CD4-positive, alpha-beta T cell treated with Interleukin-15 for 4 hours (primary cell): ENCODE measurements at places on chromosomes 7 and 10.

DNA sequence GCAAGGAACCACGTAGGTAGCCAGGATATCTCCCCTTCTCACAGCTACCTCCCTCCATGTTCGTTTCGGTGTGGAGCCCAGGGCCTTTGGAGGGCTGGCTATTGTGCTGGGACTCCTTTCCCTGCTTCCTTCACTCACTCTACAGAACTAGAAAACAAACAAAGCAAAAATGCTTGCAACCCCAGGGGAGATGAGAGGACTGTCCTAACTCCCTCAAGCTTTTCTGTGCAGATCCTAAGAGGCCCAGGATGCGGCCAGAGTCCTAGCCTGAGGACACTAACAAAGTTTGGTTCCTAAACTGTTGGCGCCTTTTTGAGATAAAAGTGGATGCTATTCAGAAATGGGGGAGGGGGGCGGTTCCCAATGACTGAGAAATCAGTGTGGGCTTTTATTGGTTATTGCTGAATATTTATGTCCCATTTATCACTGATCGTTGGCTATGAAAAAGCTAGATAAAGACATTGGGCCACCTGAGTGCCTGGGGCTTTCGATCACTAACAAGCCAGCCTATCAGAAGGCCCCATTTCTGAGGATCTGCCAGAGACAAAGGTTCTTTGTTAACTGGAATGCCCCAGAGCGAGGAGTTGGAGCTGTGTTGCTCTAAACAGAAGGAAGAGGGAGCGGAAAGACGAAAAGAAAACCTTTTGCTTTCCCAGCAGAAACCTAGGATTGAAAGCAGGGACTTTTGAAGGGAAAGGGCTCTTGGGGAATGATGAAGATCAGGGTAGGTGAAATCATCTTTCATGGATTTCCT is 95.2 kb upstream of the EGR2 start:
- DNase-seq, result no peak

DNA sequence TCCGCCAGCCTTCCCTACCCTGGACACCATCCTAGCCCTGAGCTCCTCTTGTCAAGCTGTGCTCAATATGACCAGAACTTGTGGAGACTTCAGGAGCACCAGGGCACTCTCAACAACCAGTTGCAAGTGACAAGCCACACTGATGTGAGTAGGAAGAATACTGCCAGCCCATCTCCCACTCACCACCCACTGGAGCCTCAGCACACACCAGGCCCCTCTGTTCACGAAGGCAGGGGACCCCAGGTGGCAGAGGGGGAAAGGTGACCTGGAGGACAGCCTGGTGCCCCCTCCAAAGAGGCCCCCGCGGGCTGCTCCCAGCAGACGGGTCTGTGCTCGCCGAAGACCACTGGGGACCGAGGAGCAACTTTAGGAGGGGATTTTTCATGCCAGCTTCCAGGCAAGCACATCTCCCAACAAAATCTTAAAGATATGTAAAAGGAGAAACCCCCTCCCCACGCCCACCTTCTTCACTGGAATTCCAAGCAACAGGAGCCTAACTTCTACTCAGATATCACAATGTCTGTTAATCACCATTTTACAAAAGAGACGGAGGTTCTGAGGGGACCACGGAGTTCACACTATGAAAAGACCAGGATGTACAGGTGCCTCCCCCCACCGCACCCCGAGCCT is 1.0 kb downstream of the MMD2 start:
- no peak for DNase-seq

GRCh38 chr10:110507346-110507745 is 9.6 kb downstream of the DUSP5 start:
- no peak for DNase-seq

- no peak for DNase-seq
Observed at GRCh38 chr10:116669832-116670644, 49.3 kb downstream of the PNLIPRP2 start.

GRCh38 chr10:72020914-72021809 is 57.0 kb downstream of the CHST3 start:
- no peak for DNase-seq

GRCh38 chr7:138873220-138873892 is 75.4 kb upstream of the ATP6V0A4 start:
- DNase-seq, result no peak

GRCh38 chr7:52085610-52086009 is 769.0 kb upstream of the COBL start:
- DNase-seq, result no peak

GRCh38 chr10:61594430-61594829 is 68.3 kb upstream of the CABCOCO1 start:
- no peak for DNase-seq

DNA sequence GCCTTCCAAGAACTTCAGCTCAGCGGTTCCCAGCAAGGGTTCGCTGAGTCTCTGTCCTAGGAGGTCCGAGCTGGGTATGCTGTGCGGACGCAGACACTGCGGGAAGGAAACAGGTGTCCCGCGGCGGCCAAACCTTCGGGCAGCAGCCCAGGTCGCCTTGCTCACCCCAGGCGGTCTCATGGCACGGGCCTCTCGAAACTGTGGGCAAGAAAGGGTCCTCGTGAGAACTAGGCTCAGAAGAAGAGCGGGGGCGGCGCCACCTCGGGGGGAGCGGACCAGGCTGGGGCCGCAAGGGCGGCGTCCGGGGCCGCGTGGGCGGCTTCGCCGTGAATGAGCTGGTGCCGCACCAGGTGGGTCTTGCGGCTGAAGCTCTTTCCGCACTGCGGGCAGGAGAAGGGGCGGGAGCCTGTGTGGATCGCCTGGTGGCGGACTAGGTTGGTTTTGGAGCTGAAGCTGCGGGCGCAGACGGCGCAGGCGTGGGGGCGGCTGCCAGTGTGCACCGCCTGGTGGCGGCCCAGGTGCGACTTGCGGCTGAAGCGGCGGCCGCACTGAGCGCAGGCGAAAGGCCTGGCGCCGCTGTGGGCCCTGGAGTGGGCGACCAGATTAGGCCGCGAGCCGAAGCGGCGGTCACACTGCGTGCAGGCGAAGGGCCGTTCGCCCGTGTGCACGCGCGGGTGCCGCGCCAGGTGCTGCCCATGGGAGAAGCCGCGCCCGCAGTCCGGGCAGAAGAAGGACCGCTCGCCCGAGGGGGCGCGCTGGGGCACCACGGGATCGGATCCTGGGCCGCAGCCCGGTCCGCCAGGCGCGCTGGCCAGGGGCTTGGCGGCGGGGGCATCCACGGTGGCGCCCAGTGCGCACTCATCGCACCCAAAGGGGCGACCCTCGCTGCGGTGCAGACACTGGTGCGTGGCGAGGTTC is 8.6 kb downstream of the ZNF467 start:
- no peak for DNase-seq

GRCh38 chr7:120856198-120856597 is 1.7 kb downstream of the TSPAN12 start:
- no peak for DNase-seq

GRCh38 chr10:60399328-60399727 is 9.7 kb upstream of the ANK3 start:
- no peak for DNase-seq

DNA sequence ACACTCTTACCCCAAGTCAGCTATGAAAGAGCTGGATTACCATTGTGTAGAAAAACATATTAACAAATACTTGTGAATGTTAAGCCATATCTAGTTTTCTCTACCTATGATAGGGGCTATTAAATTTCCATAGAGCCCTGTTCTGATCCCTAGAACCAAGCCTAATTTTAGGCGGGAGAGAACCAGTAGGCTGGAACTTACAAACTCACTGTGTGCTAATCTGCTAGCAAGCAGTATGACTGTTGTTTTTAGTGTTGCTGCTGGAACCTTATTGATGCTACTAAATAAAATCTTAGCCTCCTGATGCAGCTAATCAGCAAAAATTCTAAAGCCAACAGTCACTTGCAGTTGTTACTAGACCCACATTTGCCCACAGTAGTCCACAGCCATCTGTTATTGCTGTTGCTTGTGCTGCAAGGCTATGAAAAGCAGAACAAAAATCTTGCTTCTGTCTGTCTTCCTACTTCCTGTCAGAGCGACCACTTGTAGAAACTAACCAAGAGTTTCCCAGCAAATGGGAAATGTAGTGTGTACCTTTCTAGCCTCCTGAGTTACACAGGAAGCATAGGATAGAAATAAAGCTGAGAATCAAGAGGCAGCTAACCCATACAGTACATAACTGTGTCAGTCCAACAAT is 368.4 kb downstream of the ARL4A start:
- no peak for DNase-seq

DNA sequence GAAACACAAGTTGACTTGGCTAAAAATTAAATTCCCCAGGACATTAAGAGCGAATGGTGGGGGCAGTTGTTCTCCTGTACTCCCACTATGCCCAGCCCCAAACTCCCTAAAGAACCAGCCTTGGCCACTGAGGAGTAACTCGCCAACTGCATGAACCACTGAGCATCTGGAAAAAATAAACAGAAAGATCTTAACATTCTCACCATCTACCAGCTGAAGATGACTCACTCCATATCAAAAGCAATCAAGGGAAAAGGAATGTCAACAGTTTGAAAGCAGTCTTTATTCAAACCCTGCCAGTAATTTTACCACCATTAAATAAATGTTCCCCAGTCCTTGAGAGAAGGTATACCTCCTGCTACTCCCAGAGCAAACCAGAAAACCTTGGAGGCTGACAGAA is 45.4 kb downstream of the CTTNBP2 start:
- DNase-seq, result no peak

GRCh38 chr10:76357726-76358415 is 926.4 kb downstream of the LRMDA start:
- DNase-seq, result no peak

DNA sequence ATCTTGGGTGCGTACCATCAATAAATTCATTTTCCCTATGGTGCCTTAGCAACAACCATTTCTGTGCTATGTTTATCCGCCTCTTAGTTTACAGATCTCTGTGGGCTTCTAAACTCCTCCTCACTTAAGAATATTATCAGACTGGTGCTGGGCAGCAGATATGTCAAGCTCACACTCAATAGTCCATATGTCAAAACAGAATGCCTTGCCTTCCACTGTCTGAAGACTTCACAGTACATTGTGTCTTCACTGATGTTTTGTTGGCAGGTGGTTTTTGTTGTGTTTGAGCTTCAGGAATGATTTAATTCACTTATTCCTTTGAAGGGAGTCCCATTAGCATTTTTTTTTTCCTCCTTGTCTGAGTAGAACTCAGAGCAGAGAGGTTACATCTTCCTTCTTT is 419.6 kb downstream of the DNAJB9 start:
- DNase-seq, result no peak

GRCh38 chr7:37341033-37341630 is 107.5 kb downstream of the ELMO1 start:
- DNase-seq, result peak; percentile 39

DNA sequence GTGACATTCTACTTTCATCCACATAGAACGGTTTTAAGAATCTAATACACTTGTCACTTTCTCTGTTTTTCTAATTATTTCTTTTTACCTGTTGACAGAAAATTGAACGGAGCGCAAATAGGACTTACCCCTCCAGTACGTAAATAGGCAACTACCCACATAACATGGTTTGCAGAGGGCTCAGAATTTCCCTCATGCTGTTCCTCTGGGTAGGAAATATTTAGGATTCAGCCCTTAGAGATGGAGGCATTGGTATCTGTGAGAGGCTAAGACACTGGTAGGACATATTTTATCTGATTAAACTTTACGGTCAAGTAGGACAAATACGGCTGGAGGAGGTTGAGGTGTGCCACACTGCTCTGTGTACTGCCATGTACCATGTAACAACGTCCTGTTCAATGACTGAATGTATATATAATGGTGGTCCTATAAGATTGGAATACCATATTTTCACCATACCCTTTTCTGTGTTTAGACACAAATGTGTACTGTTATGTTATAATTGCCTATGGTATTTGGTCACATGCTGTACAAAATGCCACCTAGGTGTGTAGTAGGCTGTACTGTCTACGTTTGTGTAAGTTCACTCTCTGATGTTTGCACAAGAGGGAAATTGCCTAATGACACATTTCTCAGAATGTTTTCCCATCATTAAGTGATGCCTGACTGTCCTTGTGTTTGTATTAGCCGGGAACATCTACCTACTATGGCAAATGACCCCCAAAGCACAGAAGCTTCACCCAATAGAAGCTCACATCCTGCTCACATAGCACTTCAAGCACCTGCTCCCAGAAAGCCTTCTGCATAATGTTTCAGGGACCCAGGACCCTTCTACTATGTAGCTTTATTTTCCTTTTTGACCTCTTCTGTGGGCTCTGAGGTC is 429.4 kb upstream of the AKR1E2 start:
- DNase-seq, result no peak

DNA sequence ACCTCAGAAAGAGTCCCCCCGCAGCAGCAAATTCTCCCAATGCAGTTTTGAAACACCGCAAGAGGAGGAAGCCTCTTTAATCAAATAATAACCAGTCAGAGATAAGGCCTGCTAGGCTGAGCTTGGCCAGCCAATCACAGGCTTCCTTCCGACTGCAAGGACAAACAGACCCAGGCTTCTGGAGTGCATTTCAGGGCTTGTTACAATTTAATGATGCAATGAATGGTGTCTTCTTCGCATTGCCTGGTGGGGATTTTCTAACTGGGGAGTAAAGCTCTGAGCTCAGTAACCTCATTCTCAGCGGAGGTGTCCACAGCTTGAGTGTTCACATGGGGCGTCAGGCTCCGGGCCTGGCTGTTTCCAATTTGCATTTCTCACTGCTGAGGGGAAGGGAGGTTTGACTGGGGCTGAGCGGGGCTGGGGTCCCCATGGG is 31.8 kb upstream of the GPAM start:
- no peak for DNase-seq

DNA sequence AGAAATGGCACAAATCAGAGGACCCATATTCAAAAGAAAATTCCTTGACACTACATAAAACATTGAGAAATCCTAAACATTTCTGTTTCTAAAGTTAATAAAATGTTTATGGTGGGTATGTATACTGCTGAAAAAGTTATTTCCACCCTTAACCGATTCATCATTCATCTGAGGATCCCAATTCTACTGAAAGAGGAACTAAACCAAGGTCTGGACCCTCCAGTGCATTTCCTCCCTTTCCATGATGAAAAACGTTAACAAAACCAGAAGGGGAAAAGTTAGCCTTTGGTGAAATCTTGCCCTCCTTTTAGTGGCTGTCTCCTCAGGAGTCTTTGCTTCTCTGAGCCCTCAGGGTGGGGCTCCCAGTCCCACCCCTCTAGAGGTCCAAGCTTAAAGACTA is 144.5 kb upstream of the ASAH2 start:
- no peak for DNase-seq

- no peak for DNase-seq
Observed at GRCh38 chr7:150612925-150613324, 19.3 kb downstream of the GIMAP6 start.

- no peak for DNase-seq
Observed at GRCh38 chr7:28957751-28958234, 337 bp downstream of the TRIL start.

GRCh38 chr7:55427342-55427741 is 62.2 kb downstream of the LANCL2 start:
- no peak for DNase-seq

- no peak for DNase-seq
Observed at GRCh38 chr10:84993251-84994035, 665.1 kb downstream of the CCSER2 start.

DNA sequence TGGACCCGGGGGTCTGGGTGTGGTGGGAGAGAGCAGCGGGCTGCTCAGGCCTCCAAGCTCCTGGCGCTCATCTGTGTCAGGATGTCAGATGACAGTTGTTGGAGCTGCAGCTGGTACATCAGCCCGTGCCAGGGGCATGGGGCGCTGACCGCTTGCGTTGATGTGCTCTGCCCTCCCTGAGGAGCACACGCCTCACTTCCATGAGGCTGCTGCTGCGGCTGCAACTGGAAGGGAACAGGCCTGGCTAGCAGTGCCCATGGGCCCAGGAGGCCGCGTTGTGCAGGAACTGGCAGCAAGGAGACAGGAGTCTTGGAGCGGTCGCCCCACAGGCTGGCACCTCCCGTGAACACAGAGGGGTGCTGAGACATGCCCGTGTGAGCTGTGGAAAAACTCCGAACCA is 361.3 kb upstream of the MKI67 start:
- no peak for DNase-seq
